Right renal pelvis (tissue), 4 donors: ENCODE measurements at places on chromosomes 4 and X.

GRCh38 chr4:158914218-158914617, 145.4 kb downstream of the FNIP2 start:
- no peak for DNase-seq

GRCh38 chrX:39731330-39731667, 366.5 kb downstream of the BCOR start:
- DNase-seq, result no peak

- DNase-seq, result no peak
Measured at GRCh38 chr4:19857380-19857779, 394.3 kb upstream of the SLIT2 start.

DNA sequence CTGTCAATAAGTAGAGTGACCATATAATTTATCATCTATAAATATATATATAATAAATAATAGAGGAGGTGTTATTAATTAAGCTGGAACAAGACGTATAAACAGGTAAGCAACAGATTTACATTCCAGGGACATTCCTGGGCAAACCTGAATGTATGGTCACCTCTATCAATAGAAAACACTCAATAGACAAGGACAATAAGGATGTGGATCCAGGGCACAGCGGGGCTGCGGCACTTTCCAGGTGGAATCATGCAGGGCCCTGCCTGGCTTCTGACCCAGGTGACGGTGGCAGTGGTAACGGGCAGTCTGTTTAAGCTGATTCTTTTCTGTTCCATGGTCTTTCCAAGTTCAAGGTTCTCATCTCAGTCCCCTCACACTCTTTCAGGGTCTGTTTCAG, 22.5 kb downstream of the ENPEP start:
- DNase-seq, result no peak

GRCh38 chrX:47563801-47564315, 2.9 kb downstream of the ARAF start:
- DNase-seq, result no peak

DNA sequence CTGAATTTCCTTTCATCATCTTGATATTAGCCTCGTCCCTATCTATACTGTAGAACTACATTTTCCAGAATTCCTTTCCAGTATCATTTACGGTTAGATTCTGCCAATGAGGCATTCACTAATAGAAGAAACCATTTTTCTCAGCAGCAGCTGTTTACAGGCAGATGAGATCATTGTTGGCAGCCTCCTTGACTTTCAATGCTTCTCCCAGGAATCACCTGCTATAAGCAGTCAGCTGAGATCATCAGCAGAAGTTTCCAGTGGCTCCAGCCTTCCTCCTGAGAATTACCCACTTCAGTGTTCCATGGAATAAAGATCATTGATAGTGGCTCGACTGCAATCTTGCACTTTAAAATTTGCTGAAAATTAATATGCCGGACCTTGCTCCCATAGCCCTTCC, 157.3 kb upstream of the TET2 start:
- no peak for DNase-seq

- no peak for DNase-seq
Measured at GRCh38 chr4:57147335-57148060, 37.3 kb upstream of the IGFBP7 start.

GRCh38 chr4:128823025-128823661, 13.6 kb downstream of the JADE1 start:
- no peak for DNase-seq

DNA sequence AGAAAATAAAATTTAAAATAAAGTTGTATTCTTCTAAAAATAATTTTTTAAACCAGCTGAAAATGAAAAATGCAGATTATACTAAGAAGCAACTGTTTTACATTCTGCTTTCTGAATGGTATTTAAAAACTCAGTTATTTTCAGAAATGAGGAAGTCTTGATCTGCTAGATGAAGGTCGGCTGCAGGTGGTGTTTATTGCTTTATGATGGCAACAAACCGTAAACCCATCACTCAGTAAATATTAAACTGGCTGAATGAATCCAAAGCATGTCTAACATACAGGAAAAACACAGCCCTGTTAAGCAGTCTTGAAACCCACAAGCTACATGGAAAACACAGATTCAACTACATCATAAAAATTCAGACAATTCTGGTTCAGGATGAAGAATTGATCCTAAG, 29.3 kb downstream of the DYNLT3 start:
- no peak for DNase-seq

DNA sequence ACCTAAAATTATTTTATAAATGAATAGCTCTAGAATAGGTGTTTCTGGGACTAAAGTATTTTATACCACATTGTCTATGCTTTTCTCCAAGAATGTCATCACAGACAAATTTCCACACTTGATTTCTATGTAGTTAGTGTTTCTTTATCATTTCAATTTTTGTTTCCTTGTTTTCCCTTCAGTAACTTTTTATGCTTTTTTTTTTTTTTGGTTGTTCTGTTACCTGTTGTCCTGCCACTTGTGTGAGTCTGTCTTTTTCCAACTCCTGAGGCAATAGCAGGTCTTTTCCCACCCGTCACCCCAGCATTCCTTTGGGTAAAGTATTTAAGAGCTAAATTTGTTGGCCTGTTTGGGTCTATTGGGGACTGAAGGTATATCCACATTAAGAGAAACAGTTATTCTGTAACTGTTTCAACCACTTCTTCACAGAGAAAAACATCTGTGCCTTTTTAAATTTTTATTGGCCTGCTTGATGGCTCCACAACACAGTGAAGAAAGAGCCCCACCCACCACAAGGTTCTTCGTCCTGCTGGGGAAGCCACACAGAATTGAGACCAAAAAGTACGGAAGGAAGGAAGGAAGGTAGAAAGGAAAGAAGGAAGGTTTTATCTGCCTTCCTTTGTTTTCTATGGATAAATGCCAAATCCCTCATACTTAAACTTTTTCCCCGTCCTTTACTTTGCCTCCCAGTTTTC, 17.7 kb upstream of the GPC3 start:
- no peak for DNase-seq

GRCh38 chrX:132461886-132462285, 27.0 kb downstream of the MBNL3 start:
- no peak for DNase-seq

- DNase-seq, result no peak
Measured at GRCh38 chr4:93061826-93062225, 758.1 kb downstream of the GRID2 start.

- no peak for DNase-seq
Measured at GRCh38 chr4:41505161-41505661, 32.7 kb upstream of the LIMCH1 start.

DNA sequence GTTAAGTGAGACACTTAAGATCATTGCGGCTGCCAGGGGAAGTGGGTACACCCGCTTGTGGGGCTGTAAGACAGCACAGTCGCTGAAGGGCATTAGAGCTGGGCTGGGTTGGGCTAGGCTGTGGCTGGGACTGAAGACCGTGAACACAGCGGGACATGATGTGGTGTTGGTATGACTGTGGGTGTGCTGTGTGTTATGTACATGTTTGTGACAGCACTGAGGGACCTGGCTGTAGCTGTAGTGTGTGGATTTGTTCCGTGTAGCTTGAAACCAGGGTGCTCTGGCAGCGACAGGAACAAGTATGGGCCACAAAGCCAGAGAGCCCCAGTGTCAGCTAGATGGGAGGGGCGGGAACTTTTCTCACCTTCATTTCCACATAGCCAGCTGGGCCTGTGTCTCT, 82.1 kb downstream of the NHSL2 start:
- DNase-seq, result no peak

- DNase-seq, result no peak
Measured at GRCh38 chr4:188299161-188299560, 159.9 kb downstream of the TRIML1 start.

GRCh38 chr4:17132226-17132625, 233.8 kb upstream of the LDB2 start:
- no peak for DNase-seq

DNA sequence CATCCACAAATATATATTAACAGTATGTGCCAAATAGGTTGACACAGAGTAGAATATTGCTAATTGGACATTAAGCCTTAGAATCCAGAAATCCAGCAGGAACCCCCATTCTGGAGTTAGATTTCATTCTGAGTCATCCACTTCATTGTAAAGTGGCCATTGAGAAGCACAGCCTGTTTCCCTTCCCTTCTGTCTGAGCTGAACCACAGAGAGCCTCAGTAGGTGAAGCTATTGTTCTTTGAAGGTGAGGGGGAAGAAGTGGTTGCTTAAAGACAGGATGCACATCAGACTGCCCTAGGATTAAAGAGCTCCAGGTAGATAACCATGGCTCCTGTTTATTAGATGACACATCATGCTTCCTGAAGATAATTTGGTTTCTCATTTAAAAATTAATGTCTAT, 30.6 kb upstream of the MCF2 start:
- DNase-seq, result no peak

- no peak for DNase-seq
Measured at GRCh38 chrX:44483965-44484606, 58.6 kb downstream of the FUNDC1 start.

GRCh38 chr4:121166976-121167375, 2.9 kb upstream of the TNIP3 start:
- DNase-seq, result no peak

DNA sequence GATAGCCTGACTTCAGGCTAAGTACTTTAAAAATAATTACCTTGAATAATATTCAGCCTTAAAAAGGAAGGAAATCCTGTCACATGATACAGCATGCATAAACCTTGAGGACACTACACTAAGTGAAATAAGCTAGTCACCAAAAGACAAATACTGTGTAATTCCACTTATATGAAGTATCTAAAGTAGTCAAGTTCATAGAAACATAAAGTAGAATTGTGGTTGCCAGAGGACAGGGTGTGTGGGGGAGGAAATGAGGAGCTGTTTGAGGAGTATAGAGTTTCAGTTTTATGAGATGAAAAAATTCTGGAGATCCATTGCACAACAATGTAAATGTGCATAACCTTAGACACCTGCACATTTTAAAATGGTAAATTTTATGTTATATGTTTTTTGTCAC, 5.6 kb upstream of the STPG2 start:
- no peak for DNase-seq

DNA sequence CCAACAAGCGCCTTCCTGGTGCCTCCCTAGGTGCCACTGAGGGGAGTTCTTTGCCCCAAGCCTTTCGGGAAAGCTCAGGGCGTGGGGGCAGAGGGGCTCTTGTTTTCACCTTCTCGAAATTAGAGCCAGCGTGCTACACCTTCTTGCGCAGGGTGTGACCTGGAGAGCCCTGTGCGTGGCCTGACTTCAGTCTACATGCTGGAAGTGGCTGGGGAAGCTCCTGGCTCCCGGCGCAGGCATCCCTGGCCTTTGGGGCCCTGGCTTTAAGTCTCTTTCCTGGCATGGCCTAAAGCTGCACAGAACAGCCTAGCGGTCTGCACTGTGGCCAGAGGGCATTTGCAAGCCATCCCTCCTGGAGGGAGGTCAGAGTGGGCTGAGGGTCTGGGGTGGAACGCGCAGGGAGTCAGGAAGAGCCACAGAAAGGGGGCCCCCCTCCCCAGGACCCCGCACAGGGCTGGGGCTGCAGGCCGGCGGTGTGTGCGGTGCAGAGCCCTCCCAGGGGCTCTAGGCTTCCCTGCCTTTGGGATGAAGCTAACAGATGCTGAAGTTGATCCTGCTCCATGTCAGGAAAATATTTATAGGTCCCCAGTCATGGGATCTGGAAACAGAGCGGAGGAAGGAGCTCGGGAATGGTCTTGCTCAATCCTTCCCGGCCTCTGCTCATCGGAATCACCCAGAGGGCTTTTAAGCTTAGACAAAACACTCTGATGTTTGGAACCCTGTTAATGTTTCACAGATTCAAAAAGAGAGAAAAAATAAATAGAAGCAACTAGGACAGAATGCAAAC, 781 bp upstream of the SPON2 start:
- no peak for DNase-seq

- DNase-seq, result no peak
Measured at GRCh38 chrX:13226214-13226613, 93.6 kb downstream of the ATXN3L start.

GRCh38 chr4:116438981-116439729, 646.2 kb downstream of the TRAM1L1 start:
- DNase-seq, result no peak

- DNase-seq, result no peak
Measured at GRCh38 chr4:30760551-30760950, 40.4 kb downstream of the PCDH7 start.

GRCh38 chr4:101155368-101155767, 192.0 kb downstream of the PPP3CA start:
- no peak for DNase-seq

DNA sequence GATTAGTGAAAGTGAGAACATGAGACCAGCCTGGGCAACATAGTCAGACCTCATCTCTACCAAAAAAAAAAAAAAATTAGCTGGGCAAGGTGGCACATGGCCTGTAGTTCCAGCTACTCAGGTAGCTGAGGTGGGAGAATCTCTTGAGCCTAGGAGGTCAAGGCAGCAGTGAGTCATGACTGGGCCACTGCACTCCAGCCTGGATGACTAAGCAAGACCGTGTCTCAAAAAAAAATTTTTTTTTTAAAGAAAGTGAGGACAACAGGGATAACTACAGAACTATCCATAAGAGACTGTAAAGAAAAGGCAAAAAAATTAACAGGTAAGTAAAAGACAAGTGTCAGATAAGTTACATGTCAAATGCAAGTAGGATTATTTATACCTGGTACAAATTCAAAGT, 13.5 kb upstream of the SPP1 start:
- no peak for DNase-seq

- DNase-seq, result no peak
Measured at GRCh38 chr4:80811406-80811805, 219.1 kb upstream of the BMP3 start.

DNA sequence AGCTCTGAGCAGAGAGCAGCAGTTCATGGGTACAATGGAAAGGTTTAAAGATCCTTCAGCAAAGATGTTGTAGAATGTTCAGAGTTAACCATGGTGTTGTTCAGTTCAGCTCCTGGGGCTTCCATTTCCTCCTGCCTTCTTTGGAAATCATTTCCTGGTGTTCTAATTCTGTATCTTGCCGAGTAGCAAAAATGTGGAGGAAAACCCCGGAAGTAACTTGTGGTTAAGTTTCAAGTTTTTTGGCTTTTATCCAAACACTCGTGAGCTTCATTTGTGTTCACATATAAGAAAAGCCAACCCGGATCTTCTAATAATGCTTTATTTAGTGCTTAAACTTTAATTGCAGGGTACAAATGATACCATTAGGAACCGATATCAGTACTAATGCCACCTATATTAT, 33.6 kb upstream of the ARX start:
- no peak for DNase-seq

- DNase-seq, result no peak
Measured at GRCh38 chrX:111823128-111823527, 52.9 kb upstream of the TRPC5OS start.

GRCh38 chr4:142404191-142404611, 441.9 kb downstream of the INPP4B start:
- no peak for DNase-seq

GRCh38 chr4:145132511-145133098, 34.5 kb downstream of the ABCE1 start:
- DNase-seq, result no peak
